BJ (cell line): ENCODE measurements at places on chromosomes 2 and 18.

GRCh38 chr2:10434886-10435819 lies 13.0 kb downstream of the ODC1 start:
- DNase-seq: no peak

- no peak for DNase-seq
Measured at GRCh38 chr2:168712053-168712452, 90.4 kb upstream of the NOSTRIN start.

DNA sequence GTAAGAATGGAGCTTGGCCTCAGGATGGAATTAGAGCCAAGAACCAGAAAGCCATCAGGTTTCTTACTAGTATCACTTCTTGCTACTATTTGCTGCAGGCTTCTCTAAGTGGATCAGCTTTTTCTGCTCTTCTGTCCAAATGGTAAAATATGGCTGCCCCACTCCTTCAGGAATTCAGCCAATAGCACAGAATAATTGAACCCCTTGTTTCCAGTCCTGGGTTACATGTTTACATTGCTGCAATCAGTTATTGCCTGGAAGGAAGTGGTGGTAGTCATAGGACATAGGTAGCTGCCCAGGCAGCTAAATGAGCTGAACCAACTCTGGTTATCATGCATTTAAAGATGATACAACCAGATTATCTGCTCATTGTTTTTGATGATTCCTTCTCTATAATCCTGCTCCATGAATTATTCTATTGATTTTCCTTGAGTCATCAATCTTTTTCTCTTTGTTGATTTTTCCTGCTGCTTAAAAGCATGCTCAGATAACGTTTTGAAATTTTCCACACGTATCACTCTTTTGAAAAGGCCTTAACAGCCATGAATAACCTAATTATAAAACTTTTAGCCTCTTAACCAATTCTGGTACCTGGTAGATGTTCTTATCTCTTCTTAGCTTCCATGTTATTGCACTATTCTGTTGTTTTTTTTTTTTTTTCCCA lies 12.6 kb downstream of the AGPS start:
- no peak for DNase-seq

DNA sequence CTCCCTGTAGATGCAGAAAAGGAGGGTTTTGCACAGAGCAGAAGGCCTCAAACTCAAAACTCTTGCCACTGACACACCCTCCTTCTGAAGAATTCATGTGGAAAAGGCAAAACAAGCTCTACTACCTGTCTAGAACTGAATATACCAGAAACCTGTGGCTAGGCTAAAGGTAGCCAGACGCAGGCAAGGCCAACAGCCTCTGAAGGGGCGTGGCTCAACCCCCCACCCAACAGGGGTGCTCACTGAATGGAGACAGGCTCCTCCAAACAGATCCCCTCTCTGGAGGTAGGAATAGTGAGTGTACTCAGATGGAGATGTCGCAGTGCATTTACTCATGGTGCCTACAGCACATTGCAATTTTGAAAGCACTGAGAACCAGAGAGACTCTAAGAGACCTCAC lies 3.0 kb upstream of the STK17B start:
- DNase-seq: no peak

- no peak for DNase-seq
Measured at GRCh38 chr18:67621049-67621713, 104.7 kb upstream of the DSEL start.

GRCh38 chr18:6920099-6920955 lies 190.8 kb downstream of the ARHGAP28 start:
- DNase-seq: peak; percentile 11

DNA sequence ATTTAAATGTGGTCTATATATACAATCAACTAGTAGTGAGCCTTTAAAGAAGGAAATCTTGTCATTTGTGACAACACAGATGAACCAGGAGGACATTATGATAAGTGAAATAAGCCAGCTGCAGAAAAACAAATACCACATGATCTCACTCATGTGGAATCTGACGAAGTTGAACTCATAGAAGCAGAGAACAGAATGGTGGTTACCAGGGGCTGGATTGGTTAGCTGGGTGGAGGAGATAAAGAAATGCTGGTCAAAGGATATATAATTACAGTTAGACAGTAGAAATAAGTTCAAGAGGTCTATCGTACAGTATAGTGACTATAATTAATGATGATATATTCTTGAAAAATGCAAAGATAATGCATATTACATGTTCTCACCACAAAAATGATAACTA lies 267.9 kb downstream of the FBXO15 start:
- DNase-seq: no peak

DNA sequence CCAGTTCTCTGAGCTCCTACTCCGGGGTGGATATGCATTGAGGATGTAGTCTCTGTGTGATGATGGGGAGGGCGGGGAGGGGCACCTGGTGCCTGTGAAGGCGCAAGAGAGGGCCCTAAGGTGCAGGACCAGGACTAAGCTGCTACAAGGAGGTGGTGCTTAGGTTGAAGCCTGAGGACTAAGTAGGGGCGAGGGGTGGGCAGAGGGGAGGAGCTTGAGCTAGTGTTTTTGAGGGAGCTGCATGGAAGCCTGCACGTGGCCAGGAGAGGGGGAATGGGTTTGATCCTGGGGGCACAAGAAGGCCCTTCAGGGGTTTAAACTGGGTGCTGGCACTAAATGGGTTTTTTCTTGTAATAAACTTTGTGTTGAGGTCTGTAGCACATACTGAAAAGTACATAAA lies 105.0 kb downstream of the UGGT1 start:
- DNase-seq: no peak

DNA sequence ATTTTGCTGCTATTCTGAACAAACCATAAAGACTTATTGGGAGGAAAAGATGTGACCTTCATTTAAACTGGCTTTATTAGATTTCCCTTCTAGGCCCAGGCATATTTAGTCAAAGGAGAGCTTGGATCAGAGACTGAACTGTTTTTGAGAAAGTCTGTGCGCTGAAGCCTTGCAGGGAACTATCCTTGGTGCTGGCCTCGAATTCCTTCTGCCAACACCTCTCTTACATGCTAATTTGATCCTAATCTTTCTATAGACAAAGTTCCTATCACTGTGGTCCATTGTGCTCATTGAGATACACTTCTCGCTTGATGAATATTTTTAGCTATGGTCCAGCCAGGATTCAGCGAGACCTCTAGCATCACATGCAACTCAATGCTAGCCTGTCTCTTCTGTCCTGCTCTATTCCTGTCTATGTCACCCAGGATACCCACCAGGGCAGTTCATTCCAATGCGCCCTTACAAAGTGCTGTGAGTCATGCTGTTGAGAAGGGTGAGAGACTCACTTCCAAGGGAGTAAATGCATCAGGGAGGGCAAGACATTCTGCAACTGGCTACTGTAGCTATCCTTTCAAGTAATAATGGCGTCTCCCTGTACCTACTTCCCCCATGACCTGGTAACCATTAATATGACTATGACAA lies 356.7 kb upstream of the LYPD1 start:
- DNase-seq: no peak

- DNase-seq: peak; percentile 81
Measured at GRCh38 chr2:7845332-7845731, 836.5 kb upstream of the ID2 start.

GRCh38 chr2:72181616-72182015 lies 34.0 kb upstream of the CYP26B1 start:
- DNase-seq: no peak

- DNase-seq: no peak
Measured at GRCh38 chr2:239360008-239360407, 40.8 kb downstream of the HDAC4 start.

DNA sequence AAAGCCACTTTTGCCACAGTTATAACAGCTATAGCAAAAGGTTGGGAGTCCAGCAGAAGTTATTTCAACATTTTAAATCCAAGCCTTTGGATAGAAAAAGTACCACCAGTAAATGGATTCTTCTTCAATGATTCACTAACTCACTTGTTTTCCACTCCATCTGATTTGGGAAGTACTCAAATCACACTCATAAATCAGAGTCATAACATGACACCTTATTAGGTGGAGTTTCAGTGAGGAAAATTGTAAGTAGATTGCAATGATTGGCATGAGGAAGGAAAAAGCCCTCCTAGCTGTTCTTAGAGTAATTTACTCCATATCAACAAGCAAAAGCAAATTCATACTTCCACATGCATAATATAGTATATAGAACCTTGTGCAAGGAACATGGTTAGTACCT lies 132.9 kb downstream of the NR4A2 start:
- DNase-seq: no peak

GRCh38 chr2:202115479-202115971 lies 42.5 kb downstream of the KIAA2012 start:
- peak; percentile 84 for DNase-seq

DNA sequence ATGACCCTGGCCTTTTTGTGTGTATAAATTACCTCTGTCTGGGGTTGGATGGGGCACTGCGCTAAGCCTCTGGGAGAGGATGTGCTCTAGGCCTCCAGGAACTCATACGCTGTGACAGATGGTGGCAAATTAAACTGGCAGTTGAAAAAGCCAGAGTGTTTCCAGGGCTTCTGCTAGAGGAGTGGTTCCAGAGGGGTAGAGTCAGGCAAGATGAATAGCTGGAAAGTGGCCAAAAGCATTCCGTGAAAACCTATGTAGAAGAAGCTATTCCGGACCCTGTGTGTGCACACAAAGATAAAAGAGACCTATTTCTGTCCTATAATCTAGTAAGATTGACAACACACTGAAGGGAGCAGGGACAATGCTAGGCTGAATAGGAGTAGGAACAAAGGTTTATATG lies 84.8 kb downstream of the ACTR3 start:
- DNase-seq: no peak

DNA sequence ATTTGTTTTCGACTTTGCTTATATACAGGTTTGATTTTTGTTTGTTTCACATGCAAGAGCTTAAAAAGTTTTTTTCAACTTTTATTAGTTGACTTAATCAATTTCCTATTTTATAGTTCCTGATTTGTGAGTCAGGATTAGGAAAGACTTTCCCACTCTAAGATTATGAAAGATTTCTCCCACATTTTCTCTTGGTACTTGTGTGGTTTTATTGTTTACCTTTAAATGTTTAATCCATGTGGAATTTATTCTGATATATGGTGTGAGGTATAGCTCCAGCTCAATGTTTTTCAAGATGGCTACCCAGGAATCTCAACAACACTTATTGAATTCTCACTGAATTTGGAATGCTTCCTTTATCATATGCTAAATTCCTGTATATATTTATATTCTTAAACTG lies 117.8 kb upstream of the LGALSL start:
- DNase-seq: no peak

- DNase-seq: no peak
Measured at GRCh38 chr2:102357937-102358336, 2.3 kb downstream of the IL18R1 start.

GRCh38 chr2:109129921-109130722 lies 1.1 kb downstream of the SH3RF3 start:
- DNase-seq: no peak

DNA sequence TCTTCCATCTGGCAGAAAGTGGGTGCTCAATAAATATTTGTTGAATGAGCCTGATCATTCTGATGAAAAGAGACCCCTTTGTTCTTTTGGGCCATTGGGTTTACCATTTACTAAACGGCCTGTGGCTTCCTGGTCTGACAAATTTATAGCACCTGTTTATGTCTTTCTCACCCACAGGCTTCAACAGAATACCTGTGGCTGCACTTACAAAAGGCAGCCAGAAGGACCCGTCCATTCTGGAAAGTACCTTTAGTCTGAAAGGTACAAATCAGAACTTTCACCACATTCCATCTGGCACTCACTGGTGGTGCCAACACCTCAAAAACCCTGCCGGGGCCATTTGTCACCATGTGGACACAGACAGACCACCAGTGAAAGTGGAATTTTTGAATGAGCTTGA lies 167.5 kb downstream of the ETAA1 start:
- DNase-seq: no peak

DNA sequence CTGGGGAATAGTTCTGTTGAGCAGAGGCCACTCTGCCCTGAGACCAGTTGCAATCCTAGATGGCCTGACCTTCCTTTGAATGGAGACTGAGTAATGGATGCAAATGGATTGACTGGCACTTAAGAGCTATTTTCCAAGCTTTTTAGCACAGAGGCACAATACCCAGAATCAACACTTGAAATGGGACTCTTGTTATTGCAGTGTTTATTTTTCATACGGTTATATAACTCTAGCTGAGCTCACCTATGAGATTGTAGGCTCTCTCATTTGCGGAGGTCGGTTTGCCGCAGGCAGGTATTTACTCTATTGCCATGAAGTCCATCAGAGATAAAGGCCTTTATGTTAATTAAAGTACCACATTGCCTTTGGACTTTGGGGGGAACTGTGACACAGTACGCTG lies 422.3 kb upstream of the CELF4 start:
- DNase-seq: no peak

DNA sequence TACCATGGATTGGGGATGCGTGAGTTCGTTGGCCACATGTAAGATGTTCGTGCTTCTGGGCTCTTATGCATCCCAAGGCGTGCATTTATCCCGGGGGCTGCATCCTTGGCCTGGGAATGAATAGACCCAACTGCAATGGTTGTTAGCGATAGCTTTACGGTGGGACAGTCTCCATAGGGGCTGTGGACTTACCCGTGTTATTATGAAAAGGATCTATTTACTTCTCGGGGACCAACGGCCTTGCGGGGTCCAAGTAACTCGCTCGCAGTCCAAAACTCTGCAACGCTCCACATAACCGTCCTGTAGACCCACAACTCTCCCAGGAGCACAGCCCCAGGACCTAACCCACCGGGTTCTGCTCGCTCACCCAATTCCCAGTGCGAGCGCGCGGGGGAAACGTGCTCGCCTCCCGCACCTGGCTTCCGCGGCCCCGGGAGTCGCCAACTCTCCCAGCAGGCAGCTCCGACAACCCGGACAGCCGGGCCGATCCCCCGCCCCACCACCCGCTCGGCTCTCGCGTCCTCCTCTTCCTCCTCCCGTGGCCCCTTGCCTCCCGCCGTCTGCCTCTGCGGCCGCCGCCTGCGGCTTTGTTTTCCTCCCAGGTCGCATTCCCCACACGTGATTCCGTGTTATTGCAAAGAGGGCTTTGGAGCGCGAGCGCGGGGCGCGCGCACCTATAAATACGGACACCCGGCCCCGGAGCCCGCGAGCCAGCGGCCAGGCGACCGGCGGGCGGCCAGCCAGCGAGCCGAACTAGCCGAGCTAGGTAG lies at the start of gene CABLES1:
Gene CABLES1 (plus strand): TSS at position 706 of the 770 bp plus-strand sequence. CDS start 278 bp downstream, outside the sequence.
- DNase-seq: no peak

DNA sequence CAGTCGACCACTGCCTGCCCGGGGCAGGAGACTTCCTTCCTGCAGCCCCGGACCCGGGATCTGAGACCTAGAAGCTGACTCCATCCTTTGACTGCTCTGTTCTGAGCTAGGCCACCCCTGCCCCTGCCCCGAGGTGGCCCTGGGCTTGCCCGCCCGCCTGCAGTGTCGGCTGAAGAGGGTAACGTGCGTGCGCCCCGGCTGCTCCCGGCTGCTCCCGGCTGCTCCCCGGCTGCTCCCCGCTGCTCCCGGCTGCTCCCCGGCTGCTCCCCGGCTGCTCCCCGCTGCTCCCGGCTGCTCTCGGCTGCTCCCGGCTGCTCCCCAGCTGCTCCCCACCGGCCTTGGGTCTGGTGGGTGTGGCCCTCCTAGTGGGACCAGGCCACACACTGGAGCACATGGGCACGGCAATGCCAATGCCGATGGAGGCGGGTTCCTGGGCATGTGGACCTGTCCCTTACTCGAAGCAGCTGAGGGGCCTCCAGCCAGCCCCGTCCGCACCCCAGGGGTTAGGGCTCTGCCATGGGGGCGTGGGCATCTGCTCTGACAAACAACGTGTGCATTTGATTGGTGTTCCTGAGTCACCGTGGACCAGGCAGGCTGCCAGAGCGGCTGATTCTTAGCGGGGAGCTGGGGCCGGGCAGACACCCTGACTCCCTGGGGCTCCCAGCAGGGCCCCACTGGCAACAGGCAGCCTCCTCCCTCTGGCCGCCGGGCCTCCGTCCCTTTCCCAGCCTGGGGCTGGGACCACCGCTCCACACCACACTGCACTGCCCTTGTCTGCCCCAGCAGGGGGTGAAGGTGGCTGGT lies 2.0 kb upstream of the GAL3ST2 start:
- DNase-seq: peak; percentile 4
